ENCODE measurements at places on chromosomes 16 and 17. TPM values are rescaled to one million over a fixed set of nuclear protein-coding genes. Genes with fewer than 3 reads are reported as not detected.

The KLHL11 gene
- 3.7 TPM for total RNA-seq

DNA sequence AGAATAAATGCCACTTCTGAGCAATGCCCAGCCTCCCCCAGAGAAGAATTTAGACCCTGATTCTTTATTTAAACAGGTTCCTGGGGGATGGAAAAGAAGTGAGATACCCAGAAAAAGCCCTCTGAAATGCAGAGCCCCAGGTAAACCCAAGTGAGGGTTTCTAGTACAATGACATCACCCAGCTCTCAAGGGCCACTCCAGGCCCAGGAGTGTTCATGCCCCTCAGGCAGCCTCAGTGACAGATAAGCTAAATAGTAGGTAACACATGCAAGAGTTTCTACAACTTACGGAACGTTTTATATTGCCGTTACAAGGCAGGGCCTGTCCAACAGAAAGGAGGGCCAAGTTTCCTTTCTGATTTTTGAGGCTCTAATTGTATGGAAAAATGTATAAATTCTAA, 683.7 kb upstream of the SALL1 start:
- no peak for DNase-seq

The CDH8 gene
- total RNA-seq, result not detected

DNA sequence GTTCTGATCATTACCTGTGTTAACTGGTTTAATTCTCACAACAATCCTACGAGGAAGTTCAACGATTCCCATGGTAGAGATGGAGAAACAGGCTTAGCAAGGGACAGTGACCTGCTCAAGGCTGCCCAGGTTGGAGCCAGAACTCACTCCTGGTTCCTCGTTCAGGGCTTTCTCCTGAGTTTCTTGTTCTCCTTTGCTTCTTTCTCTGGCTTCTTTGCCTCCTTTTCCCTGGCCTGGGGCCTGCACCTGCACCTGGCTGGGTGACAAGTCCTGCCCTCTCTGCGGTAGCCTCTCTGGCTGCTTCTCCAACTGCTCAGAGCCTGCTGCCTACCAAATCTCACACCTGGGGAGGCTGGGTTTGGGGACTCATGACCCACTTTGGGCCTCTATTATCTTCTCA, 2.8 kb downstream of the CCL22 start:
- no peak for DNase-seq

- DNase-seq, result no peak
These were observed 9.8 kb downstream of the RTN4RL1 start for GRCh38 chr17:2015314-2015713.

- DNase-seq, result peak; percentile 82
These were observed at the start of gene SLC46A1 for GRCh38 chr17:28405632-28406472. Gene SLC46A1 (minus strand): TSS chr17:28406212. CDS start chr17:28406114, 98 bp downstream.
